ENCODE measurements at places on chromosomes 1 and 21.

GRCh38 chr1:44594871-44595735, 79.2 kb downstream of the TMEM53 start:
- DNase-seq = peak; percentile 68

DNA sequence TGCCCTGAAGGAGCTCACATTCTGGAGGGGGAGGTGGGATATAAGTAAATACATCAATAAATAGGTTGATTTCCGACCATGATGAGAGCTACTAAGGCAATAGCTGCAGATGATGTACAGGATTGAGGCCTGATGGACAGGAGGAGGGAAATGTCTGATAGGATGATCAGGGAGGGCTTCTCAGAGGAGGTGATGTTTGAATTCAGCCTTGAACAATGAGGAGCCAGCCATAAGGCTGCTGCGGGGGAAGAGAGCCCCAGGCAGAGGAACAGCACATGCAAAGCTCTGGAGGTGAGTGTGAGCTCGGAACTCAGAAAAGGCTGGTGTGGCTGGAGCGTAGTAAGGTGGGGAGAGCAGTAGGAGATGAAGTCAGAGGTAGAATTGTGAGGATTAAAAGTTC, 411.7 kb downstream of the PTPRU start:
- DNase-seq = no peak

GRCh38 chr1:7366286-7366954, 404.7 kb upstream of the VAMP3 start:
- no peak for DNase-seq

DNA sequence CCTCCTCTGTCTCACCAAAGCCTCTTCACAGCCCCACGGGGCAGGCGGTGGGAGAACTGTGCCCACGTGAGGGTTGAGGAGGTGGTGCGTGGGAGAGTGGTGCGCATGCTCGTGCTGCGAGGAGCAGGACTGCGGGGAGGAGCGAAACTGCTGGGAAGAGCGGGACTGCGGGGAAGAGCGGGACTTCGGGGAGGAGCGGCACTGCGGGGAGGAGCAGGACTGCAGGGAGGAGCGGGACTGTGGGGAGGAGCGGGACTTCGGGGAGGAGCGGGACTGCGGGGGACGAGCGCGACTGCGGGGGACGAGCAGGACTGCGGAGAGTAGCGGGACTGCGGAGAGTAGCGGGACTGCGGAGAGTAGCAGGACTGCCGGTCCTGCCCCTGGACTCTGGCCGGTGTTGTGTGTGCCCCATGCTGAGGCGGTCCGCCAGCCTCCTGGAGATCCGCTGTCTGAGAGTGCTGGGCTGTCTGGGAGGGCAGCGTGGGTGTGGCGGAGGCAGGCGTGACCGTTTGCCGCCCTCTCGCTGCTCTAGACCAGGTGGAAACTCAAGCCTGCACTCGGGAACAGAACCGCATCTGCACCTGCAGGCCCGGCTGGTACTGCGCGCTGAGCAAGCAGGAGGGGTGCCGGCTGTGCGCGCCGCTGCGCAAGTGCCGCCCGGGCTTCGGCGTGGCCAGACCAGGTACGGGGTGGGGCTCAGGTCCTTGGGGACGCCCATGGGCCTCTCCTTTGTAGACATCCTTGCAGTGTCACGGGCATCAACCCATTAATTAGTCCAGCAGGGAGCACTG, 24.6 kb downstream of the TNFRSF1B start:
- DNase-seq = no peak

- DNase-seq = peak; percentile 52
These were observed 25.6 kb upstream of the IER5 start for GRCh38 chr1:181062836-181063428.
